Posterior vena cava (tissue), 2 donors: ENCODE measurements at places on chromosomes 6 and 20. TPM values are rescaled to one million over a fixed set of nuclear protein-coding genes. Genes with fewer than 3 reads are reported as not detected.

Gene BMP7
- total RNA-seq = not detected

Gene ZNF451
- 50.5 TPM for total RNA-seq

- DNase-seq = no peak
These were observed 74.7 kb downstream of the SLC23A2 start for GRCh38 chr20:4926531-4927156.

GRCh38 chr6:147733686-147734085, 225.2 kb downstream of the SAMD5 start:
- DNase-seq = no peak
